ENCODE measurements at places on chromosomes 3 and 15.

DNA sequence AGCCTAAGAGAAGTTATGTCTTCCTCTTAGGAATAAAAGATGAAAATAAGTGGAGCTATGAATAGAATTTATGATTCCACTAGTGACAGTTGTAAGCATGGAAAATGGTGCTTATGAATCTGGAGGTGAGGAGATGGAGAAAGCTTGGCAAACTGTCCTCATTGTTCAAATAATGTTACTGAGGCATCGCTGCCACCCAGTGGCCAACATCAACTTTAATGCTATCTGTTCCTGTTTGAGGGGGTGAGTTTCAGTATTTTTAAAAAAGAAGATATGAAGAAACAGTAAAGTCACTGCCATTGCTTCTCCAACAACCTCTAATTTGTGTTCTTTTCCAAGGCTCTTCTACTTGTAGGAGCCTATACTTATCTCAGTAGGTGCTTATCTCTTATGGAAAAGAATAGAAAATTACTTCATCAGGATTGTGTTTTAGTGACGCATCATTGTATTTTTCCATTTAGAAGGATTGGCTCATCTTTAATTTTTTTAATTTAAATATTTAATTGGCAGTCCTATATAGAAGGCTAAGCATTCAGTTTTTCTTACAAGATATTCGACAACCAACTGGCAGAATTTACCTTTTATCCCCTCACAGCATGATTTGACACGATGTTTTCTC is 260.4 kb upstream of the P2RY1 start:
- DNase-seq: no peak

DNA sequence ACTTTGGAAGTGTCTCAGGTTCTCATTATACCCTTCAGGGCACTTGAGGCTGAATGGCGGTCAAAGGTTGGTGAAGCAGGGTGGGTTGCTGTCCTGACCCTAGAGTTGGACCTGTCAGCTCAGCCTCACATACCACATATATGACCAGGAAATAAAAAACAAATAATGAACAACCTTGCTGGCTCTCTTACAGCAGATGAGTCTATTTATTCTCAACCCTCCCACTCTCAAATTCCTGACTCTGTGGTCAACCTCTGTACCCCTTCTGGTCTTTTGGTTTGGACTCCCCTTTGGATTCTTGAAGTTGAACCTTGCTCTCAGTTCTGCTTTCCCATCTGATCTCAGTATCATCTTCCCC is 16.9 kb downstream of the PPP2R3A start:
- DNase-seq: no peak

GRCh38 chr3:76509179-76509830 is 530.6 kb upstream of the ROBO2 start:
- no peak for DNase-seq

GRCh38 chr3:144109944-144110343 is 138.3 kb downstream of the DIPK2A start:
- no peak for DNase-seq

DNA sequence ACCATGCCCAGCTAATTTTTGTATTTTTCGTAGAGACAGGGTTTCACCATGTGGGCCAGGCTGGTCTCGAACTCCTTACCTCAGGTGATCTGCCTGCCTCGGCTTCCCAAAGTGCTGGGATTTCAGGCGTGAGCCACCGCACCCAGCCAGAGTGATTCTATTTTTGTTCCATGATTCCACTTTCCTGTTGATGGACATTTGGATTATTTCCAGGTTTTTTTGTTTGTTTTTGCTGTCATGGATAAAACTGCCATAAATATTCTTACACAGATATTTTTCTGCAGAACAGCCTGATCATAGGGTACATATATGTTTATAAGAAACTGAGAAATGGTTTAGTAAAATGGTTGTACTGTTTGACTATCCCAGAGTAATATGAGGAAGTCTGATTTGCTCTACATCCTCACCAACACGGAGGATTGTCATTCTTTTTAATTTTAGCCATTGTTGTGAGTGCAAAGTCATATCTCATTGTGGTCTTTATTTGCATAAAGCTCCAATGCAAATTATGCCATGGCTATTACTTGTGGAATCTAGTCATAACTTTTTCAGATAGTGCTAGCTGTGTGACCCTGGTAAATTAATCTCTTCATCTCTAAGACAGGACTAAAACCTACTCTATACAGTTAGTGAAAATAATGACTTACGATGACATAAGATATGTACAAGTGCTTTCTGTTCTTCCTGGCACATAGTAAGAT is 42.7 kb downstream of the MAP6D1 start:
- DNase-seq: no peak

DNA sequence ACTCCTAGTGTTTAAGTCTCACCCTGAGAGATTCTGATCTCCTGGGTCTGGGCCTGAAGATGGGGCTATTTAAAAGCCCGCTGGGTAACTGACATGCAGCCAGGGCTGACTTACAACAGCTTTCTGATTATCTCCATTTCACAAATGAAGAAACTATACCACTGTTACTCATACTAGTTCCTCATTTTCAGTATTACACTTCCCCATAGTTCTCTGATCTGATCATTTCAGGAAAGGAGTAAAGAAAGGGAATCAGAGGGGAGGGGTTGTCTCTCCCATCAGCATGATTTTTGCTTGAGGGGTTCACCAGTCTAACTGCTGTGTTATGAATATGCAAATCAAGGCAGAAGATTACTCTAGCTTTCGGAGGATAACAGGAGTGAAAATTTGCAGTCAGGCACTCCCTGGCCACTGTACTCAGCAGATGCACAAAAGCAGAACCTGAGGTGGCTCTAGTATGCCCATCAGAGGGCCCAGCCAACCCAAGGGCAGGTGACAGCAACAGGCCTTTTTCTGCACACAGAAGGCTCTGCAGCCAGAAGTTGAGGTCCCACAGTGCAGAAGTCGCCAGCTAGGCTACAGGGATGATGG is 59.4 kb downstream of the DAPK2 start:
- no peak for DNase-seq

- DNase-seq: no peak
These were observed 316.8 kb upstream of the GBE1 start for GRCh38 chr3:82078246-82078645.

GRCh38 chr3:127745656-127746399 is 73.1 kb downstream of the ABTB1 start:
- DNase-seq: no peak

GRCh38 chr3:141380279-141380678 is 12.0 kb downstream of the ZBTB38 start:
- no peak for DNase-seq

DNA sequence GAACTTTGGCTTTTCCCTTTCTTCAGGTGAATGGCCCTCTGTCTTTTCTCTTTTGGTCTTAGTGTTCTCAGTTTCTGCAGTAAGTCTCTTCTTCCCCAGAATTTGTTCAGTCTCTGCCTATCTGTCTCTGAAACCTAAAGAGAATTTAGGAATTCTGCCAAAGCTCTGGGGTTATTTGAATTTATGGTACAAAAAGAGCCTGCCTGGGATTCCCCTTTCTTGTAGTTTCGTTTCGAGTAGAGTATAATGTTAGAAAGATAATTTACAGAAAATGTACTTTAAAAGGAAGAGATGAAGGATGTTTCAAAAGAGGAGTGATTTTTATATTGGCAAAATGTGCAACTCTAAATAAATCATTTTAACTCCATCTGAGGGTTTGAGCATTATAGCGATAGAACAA is 247.4 kb upstream of the SATB1 start:
- no peak for DNase-seq

GRCh38 chr3:30643763-30644462 is 37.5 kb downstream of the TGFBR2 start:
- DNase-seq: peak; percentile 11

DNA sequence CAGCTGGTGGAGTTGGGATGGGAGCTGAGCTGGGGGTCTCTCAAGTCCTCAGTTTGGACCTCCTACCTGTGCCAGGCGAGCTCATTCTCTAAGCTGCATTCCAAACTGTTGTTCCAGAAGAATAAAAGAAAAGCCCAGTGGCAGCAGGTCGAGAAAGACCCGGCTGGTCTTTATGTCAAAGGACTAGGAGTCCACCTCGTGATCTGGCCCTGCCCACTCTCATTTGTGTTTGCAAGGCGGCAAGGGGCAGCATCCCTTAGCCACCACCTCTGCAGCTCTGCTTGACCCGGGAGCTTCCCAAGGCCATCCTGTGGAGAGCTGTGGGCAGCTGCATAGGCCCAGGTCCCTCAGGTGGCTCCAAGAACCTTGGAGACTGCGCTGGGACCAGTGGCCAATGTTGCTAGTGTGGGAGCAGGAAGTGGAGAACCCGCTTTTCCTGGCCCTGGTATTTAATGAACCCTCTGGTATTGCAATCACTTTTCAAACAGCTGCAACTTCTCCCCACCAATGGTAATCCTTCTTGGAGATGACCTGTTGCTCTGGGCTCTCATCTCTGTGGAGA is 30.9 kb downstream of the KY start:
- no peak for DNase-seq

DNA sequence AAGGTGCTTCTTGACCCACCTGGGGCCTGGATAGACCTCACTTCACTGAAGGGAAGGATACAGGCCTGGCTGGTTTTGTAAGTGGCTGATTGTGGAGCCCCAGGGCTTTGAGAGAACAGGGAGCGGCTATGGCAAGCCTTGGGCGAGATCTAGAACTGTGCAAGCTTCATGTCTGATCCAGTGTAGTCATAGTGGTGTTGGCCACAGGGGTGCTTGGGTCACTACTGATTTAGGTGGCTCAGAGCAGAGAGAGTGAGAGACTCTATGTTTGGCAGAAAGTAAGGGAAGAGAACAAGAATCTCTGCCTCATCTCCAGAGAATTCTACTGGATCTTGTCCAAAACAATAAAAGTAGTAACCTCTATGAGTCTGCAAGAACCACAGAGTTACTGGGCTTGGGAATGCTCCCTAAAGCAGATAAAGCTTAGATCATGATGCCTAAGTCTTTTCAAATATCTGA is 394.2 kb upstream of the EPHA3 start:
- no peak for DNase-seq

- DNase-seq: no peak
These were observed 481.7 kb downstream of the TUSC7 start for GRCh38 chr3:117191245-117191644.

GRCh38 chr3:62201438-62202035 is 171.8 kb downstream of the FEZF2 start:
- peak; percentile 2 for DNase-seq

DNA sequence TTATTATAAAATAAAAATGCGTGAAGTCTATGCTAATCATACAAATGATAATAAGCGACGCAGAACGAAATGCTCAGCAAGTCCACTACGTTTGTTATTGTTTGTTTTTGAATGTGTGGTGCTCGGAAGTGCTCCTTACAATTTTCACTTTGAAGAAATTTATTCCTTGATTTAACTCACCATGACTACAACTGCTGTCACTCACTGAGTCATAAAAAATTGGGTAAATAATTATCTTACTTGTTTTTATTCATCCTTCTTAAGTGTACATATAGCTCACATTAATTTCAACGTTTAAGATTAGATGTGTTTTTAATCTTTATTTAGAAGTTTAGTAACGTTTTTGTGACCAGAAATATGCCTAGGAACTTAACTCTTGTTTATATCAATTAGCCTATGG is 66.7 kb upstream of the NANOGP8 start:
- no peak for DNase-seq

DNA sequence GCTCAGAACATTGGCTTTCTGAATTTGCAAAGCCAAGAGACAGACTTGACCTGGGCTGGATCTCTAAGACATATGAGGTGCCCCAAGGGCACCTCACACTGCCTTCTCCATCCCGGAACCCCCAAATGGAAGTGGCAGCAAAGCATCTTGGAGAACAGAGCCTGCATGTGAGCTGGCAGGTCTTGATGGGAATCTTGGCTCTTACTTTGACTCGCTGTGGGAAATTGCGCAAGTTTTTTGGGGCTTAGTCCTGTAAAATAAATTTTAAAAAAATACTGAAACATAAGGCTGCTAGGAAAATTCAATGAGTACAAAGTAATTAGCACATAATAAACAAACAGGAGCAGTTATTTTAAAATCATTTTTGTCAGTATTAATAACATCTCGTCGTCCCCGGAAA is 13.7 kb upstream of the SEC22A start:
- no peak for DNase-seq

- no peak for DNase-seq
These were observed 63.5 kb downstream of the FEM1B start for GRCh38 chr15:68340726-68341671.

DNA sequence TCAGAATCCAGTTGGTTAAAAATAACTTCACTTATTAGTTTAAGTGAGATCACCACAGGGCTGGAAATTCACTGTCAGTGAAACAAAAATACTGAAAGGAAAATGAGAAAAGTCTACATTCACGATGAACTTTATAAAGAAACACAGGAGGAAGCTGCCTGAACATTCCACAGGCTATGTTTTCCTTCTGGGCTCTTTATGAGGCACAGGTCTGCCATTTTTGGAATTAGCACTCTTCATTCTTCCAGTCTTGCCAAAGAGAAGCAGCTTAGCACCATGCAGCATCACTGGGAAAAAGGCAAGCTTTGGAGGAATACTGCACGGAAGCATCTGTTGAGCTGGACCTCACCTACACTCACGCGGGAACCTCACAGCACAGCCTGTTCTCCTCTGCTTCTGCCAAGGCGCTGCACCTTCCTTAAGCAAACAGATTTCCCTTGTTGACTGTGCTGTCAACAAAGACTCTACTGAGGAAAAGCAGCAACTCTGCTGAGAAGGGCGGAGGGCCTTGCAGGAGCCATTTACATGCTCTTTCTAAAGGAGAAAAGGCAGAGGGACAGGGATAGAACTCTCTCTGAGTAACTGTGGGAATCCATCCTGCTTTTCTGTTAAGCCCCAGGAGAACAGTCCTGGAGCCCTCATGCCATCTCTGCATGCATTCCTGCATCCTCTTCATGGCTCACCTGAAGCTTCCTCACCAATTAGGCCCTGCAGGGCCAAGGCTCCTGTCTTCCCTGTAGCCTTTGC is 15.7 kb downstream of the SUSD5 start:
- DNase-seq: no peak

DNA sequence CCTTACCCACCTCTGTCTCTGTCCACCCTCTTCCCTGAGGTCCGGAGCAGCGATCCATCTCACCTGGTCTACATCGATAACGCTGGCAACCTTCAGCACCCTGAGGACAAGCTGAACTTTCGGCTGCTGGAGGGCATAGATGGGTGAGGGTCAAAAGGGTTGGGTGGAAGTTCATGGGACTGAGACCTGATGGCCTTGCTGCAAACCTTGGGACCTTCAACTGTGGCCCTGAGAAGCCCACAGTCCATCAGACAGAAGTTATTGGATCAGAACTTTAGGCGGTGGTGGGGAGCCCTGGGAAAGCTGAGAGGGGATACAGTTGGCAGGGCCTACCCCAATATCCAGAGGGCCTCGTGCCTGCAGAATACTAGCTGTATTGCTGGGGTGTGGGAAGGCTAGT is 50.5 kb downstream of the POMGNT2 start:
- no peak for DNase-seq

DNA sequence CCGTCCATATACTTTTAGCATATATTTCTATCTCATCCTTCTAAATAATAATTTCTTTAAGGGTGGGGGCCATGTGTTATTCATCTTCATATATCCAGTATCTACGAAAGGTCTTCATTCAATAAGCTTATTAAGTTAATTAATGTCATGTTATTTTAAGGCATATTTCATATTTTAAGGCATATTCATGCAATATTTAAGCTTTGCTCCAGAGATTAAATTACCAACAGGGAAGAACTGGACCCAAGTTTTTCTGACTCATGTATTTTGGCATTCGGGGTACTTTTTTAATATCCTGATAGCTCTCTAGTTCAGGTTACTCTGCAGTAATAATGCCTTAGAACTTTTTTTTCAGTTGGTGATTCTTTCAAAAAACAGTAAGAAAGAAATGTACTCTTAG is 27.4 kb downstream of the PHC3 start:
- no peak for DNase-seq

- no peak for DNase-seq
These were observed 25.8 kb upstream of the PIAS1 start for GRCh38 chr15:68028137-68028887.

GRCh38 chr3:182136008-182136910 is 424.5 kb downstream of the SOX2 start:
- DNase-seq: no peak

All from T-helper 1 cell (primary cell).